ENCODE measurements at places on chromosomes 12 and 14.

GRCh38 chr12:76402259-76402658 is 54.0 kb upstream of the BBS10 start:
- no peak for DNase-seq

DNA sequence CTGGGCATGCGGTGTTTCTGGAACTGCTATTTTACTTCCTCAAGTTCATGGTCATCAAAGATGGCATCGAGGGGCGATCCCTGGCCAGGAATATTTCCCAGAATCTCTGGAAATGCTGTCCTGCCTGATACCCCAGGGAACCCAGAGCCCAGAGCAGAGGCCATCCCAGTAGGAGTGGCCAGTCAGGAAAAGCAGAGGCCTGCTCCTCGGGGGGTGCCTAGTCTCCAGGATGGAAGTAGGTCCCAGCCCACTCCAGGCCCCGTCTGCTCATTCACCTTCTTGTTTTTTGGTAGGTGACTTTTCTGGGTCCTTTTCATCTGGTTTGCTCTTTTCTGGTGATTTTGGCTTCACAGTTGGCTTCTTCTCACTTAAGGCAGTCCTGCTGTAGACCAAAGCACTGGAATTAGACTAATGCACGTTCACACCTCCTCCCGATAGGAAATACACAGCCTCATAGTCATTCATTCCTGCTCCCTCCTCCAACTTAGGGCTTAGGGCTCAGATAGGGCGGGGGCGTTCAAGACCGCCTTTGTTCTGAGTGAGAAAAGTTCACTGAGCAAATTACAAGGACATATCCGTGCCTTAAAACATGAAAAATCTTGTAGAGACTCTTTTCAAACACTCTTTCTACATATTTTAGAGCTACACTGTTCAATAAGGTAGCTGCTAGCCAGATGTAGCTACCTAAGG is 51.1 kb downstream of the TRAFD1 start:
- DNase-seq, result no peak

- DNase-seq, result no peak
Measured at GRCh38 chr12:26790645-26790994, 42.4 kb downstream of the ITPR2 start.

DNA sequence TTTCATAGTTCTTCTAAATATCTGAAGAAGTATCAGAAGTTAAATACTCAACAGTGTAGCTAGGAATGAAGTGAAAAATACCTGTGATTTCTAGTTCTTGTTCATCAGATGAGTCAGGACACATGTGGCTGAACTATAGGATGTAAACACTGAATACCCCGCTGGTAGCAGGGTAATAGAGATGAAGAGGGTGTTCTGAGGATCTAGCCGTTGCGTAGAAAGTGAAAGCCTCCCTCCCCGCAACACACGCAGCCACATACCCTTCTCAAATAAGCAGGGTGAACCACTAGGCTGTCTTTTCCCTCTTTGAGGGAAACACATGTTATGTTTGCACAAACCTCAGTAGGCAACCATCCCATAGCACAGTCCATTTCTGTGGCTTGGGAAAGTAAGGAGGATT is 16.4 kb upstream of the RNASE12 start:
- no peak for DNase-seq

DNA sequence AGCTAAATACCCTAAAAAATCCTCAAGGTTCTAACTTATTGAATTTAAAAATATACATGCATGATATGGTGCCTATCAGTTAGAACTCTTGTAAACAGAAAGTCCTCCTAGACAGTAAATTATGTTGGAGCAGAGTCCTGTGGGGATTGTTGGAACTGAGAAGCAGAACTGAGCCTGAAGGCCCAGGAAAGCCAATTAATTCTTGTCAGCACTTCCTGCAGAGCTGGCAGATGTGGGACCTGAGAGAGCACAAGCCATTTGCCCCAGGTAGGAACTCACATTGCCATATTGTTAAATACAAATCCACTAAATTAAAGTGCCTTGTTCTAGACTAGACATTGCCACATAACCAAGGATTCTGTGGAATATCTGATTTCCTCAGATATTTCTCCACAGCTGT is 117.1 kb downstream of the RTN1 start:
- no peak for DNase-seq

DNA sequence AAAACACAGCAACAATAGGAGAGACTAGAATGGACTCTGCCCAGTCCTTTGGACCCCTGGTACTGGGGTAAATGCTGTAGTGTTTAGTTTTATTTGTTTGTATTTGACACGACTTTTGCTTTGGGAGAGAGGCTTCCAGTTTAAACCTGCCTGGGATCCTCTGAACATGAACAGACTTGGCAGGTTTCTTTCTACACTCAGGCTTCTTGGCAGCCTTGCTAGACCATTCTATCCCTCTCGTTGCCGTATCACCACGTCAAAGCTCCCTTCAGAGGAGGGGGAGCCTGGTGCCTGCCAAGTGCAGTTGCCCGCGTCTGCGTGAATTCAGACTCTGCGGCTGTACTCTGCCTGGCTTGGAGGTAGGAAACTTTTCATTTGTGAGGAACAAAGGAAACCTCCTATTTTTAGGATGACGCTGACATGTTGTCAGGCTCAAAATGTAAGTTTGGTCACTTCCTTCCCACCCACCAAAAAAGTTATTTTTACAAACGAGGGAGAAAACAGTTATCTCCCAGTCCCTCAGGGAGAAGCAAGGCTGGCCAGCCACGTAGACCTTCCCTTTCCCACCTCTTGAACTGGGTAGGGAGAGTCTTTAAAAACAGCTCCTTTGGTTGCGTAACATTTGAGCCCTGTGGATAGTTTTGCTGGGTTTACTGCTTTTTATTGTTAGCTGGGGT is 25.9 kb downstream of the CD9 start:
- DNase-seq, result peak; percentile 86
